Lower lobe of right lung (tissue), 2 donors: ENCODE measurements at places on chromosomes 3 and 15. TPM values are rescaled to one million over a fixed set of nuclear protein-coding genes. Genes with fewer than 3 reads are reported as not detected.

Gene PLSCR5
- not detected for total RNA-seq

GRCh38 chr15:88905576-88905975 is 7.6 kb downstream of the MFGE8 start:
- no peak overlapping the region for H3K4me3 ChIP-seq
- no peaks in the 10 kb centered on the region for H3K27me3 ChIP-seq
- H3K36me3 ChIP-seq, result peaks cover 27% of the 10 kb centered on the region
- peaks cover 12% of the 10 kb centered on the region for H3K4me1 ChIP-seq

GRCh38 chr15:54462511-54462913 is 484.3 kb downstream of the UNC13C start:
- no peaks in the 10 kb centered on the region for H3K27me3 ChIP-seq
- DNase-seq, result peak; percentile 18
- H3K4me1 ChIP-seq, result no peaks in the 10 kb centered on the region

DNA sequence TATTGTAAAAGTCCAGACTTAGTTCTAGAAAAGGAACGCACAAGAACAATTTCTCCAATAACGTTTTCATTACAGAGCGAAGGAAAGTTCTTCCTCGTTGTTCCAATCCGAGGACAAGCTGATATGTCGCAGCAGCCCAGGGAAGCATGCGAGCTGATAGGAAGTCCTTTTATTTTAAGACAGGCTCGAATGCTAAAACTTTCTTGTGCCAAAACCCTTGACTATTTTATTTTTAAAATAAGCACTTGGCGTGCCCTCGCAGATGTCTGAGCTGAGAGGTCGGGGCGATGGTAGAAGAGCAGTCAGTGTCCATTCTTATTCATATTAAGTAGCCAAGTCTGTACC is 433 bp upstream of the MITF start:
- H3K4me1 ChIP-seq, result peaks cover 26% of the 10 kb centered on the region
- peak overlapping the region; percentile 89 for H3K4me3 ChIP-seq
- H3K27me3 ChIP-seq, result no peaks in the 10 kb centered on the region
- no peaks in the 10 kb centered on the region for H3K36me3 ChIP-seq

DNA sequence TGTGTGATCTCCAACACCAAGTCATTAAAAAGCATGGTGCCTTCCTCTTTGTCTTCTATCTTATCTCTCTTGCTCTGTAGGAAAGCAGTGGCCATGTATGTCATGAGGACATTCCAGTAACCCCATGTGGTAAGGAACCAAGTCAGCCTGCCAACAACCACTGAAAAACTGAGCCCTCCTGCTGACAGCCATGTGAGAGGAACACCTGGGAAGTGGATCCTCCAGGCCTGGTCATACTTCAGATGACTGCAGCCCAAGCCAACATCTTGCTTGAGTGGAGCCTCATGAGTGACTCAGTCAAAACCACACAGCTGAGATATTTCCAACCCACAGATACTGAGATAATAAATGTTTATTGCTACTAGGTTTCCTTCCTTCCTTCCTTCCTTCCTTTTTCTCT is 597.3 kb downstream of the ZIC1 start:
- H3K27me3 ChIP-seq, result no peaks in the 10 kb centered on the region
- no peak overlapping the region for H3K4me3 ChIP-seq
- no peak for DNase-seq
- no peak overlapping the region for H3K27ac ChIP-seq
- no peaks in the 10 kb centered on the region for H3K36me3 ChIP-seq

DNA sequence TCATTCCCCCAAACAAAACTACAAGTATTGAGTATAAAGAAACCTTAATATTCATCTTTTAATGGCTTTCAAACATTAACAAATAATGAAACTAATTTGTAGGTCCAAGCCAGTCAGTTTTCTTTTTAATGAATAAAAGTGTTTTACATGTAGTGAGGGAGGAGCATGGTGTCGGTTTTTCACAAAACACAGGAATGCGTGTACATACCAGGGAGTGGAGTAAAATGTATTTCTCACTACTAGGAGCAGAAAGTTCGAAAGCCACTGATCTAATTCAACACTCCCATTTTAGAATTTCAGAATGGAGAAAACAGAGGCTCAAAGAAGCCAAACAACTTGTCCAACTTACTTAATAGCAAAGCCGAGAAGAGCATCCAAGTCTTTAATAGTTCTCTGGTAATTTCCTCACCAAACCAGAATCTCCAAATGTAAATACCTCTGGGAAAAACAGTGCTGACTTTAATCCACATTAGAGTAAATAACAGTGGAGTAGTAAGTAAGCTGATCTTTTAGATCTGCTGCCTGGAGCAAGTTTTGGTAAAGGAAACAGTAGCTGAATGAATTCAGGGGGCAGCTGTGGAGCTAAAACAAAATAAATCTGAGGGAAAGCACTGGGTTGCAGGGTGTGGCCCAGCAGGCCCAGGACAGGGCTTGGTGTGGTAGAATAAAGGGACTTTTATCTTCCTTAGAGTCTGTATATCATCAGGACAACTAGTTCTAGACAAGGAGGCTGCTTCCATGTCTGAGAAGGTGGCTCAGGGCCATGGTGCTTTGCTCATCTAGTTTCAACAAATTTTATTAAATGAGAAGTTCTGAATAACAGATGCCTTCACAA is 7.9 kb downstream of the ANP32A start:
- H3K36me3 ChIP-seq, result peaks cover 4% of the 10 kb centered on the region
- peak overlapping the region; percentile 51 for H3K27ac ChIP-seq
- H3K4me1 ChIP-seq, result peaks cover 69% of the 10 kb centered on the region
- no peak for DNase-seq
- H3K4me3 ChIP-seq, result no peak overlapping the region

- no peaks in the 10 kb centered on the region for H3K27me3 ChIP-seq
- peaks cover 32% of the 10 kb centered on the region for H3K4me1 ChIP-seq
- DNase-seq, result no peak
- no peaks in the 10 kb centered on the region for H3K36me3 ChIP-seq
- peak overlapping the region; percentile 61 for H3K27ac ChIP-seq
- H3K4me3 ChIP-seq, result no peak overlapping the region
Measured at GRCh38 chr15:58518626-58519025, 86.8 kb downstream of the LIPC start.

DNA sequence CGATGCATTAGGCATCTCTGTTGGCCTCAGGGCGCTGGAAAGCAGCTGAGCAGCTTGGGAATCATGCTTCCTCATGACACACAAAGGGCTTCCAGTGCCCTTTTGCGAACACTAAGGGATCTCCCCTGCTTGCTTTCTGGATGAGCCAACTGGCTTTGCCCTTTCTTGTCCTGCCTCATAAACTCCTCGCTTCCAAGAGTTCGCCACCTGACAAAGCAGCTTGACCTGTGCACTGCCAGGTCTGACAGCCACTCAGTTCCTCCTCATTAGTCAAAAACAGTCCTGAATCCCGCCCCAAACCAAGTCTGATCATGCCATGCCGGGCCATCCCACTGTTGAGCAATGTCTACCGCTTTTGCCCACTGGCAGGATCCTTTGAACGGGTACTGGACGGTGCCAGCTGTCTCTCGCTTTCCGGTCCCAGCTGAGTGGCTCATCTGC is 265.4 kb upstream of the LYSMD4 start:
- H3K27ac ChIP-seq, result no peak overlapping the region
- no peaks in the 10 kb centered on the region for H3K4me1 ChIP-seq
- DNase-seq, result no peak
- no peaks in the 10 kb centered on the region for H3K36me3 ChIP-seq
- no peaks in the 10 kb centered on the region for H3K27me3 ChIP-seq
- H3K4me3 ChIP-seq, result no peak overlapping the region

DNA sequence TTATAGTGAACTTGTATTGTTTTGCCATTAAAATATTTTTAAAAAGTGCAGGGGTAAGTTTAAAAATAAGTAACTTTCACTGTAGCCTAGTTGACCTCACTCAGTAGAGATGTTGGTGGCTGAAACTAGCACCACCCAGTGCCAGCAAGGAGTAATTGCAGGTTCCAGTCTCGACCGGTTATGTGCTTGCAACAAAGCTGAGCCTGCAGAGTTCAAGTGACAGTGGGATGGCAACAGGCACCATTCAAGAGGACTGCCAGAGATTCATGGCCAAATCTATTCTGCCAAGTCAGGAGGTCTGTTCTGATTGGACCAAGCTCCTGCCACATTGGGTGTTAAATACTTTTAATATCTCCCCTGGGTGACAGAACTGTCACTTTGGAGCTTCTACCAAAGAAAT is 2.7 kb downstream of the ADAMTS7 start:
- H3K27me3 ChIP-seq, result peaks cover 21% of the 10 kb centered on the region
- no peaks in the 10 kb centered on the region for H3K36me3 ChIP-seq
- H3K4me3 ChIP-seq, result no peak overlapping the region
- H3K4me1 ChIP-seq, result peaks cover 19% of the 10 kb centered on the region
- DNase-seq, result no peak

Gene LINGO1
- total RNA-seq, result 0.86 TPM

Gene LYZL4
- not detected for total RNA-seq

DNA sequence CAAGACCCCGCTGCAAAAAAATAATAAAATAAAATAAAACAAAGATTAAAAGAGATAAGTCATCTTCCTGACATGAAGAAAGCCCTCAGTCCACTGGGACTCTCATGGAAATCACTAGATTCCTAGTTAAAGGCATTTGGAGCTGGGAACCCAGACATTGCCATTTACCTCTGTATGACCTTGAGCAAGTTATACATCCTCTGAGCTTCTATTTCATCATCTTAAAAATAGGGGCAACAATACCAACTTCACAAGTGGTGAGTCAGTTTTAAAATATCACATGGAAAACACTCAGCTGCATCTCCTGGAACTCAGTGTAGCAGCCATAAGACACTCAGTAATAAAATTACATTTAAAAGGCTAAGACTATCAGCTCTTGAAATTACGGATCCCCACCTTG is 334.8 kb downstream of the ERC2 start:
- no peak overlapping the region for H3K27ac ChIP-seq
- no peaks in the 10 kb centered on the region for H3K4me1 ChIP-seq
- H3K36me3 ChIP-seq, result no peaks in the 10 kb centered on the region
- DNase-seq, result no peak
- H3K4me3 ChIP-seq, result no peak overlapping the region

- H3K36me3 ChIP-seq, result no peaks in the 10 kb centered on the region
- H3K4me3 ChIP-seq, result no peak overlapping the region
- no peaks in the 10 kb centered on the region for H3K27me3 ChIP-seq
Measured at GRCh38 chr3:43273416-43273815, 12.9 kb upstream of the SNRK start.

- H3K27me3 ChIP-seq, result no peaks in the 10 kb centered on the region
- no peak overlapping the region for H3K27ac ChIP-seq
- H3K36me3 ChIP-seq, result no peaks in the 10 kb centered on the region
- H3K4me1 ChIP-seq, result peaks cover 8% of the 10 kb centered on the region
- no peak overlapping the region for H3K4me3 ChIP-seq
Measured at GRCh38 chr15:29889542-29890329, 67.5 kb upstream of the TJP1 start.

DNA sequence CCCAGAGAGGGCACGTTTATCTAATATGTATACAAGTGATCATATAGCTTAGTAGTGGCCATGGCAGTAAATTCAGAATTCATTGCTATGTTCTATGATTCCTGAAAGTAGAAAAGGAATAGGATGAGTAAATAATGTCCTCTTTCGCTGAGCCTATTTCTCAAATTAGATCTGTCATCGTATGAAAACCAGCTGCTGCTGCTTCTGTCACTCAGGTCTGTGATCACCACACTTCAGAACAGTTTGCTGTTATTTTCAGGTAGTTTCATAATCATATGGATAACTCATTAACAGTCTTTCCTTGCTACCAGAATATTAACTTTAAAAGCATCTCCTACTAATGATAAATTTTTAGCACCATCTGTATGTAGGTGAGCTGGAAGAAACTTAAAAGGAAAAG is 289.1 kb upstream of the AZI2 start:
- H3K27me3 ChIP-seq, result no peaks in the 10 kb centered on the region
- DNase-seq, result no peak
- H3K36me3 ChIP-seq, result no peaks in the 10 kb centered on the region
- no peak overlapping the region for H3K4me3 ChIP-seq
- H3K27ac ChIP-seq, result no peak overlapping the region

DNA sequence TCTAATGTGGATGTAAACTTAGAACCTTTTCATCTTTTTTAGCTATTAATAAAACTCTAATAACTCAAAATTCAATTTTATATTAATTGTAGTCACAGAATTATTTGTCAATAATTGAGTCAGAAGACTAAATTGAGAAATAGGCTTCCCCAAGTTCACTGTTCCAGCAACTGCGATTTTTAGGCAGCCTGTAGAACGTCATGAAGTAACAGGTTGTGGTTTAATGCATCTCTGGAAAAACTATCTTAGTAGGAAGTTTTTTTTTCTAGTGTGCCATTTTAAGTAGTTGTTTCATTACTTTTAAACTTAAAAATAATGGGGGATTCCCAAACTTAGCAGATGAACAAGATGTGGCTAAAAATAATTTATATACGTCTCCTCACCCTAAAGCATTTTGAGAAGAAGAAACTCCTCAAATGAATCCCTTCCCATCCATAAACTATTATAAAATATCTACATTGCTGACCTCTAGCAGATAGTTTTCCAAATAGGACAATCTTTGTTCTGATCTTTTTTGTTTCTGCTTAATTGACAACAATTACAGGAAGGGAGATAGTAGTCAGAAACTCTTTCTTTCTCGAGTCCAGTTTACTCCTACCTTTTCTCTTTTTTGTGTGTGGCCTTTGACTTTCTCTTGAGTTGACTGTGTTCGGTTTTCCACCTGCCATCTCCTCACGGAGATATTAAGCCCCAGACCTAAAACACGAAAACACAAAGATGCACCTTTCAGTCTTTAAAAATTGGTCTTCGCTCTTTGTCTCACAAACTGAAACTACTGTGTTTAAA is 43.1 kb downstream of the LRCH3 start:
- no peak for DNase-seq
- H3K4me3 ChIP-seq, result no peak overlapping the region
- no peaks in the 10 kb centered on the region for H3K4me1 ChIP-seq

- H3K27me3 ChIP-seq, result no peaks in the 10 kb centered on the region
- peak overlapping the region; percentile 91 for H3K27ac ChIP-seq
- peak overlapping the region; percentile 53 for H3K4me3 ChIP-seq
- peaks cover 41% of the 10 kb centered on the region for H3K4me1 ChIP-seq
- H3K36me3 ChIP-seq, result no peaks in the 10 kb centered on the region
- DNase-seq, result peak; percentile 91
Measured at GRCh38 chr15:66841953-66842681, 140.1 kb downstream of the SMAD6 start.

DNA sequence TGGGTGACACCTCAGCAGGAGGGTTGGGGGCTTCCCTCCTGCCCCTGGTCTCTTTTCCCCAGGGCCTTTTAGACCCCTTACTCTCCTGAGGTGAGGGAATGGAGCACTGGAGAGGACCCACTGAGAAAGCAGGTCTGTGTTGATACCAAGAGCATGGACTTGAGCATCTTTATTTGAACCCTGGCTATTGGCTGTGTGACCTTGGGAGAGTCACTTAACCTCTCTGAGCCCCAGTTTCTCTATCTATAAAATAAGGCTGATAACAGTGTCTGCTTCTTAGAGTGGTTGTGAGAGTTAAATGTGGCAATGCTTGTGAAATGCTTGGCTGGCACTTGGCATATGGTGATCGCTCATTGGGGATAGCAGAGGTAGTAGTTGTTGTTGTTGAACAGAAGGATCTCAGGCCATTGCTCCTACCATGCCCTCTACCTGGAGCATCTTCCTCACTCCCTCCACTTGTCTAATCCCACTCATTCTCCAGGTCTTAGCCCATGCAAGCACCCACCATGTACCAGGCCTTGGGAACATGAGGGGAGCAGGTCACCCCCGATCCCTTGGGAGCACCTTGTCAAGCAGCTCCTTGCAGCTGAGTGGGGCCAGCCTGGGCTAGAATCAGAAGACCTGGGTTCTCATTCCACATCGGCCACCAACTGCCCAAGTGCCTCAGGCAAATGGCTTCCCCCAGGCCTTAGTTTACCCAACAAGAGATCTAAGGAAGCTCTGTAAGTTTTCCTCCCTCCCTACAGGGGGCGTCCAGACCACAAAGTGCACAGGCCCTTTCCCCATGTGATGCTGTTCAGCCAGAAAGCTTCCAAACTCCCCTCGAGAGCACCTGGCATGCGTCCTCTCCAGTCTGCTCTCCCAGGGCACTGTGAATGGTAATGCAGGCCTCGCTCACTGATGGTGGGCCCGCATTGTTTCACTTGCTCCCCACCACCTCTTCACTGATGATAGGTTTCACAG is 96.7 kb downstream of the LSM3 start:
- DNase-seq, result no peak
- no peaks in the 10 kb centered on the region for H3K4me1 ChIP-seq
- H3K36me3 ChIP-seq, result no peaks in the 10 kb centered on the region

Gene ZXDC
- total RNA-seq, result 40.4 TPM
